ENCODE measurements at places on chromosomes 3 and 15. TPM values are rescaled to one million over a fixed set of nuclear protein-coding genes. Genes with fewer than 3 reads are reported as not detected.

The VILL gene
- total RNA-seq = 11.4 TPM

DNA sequence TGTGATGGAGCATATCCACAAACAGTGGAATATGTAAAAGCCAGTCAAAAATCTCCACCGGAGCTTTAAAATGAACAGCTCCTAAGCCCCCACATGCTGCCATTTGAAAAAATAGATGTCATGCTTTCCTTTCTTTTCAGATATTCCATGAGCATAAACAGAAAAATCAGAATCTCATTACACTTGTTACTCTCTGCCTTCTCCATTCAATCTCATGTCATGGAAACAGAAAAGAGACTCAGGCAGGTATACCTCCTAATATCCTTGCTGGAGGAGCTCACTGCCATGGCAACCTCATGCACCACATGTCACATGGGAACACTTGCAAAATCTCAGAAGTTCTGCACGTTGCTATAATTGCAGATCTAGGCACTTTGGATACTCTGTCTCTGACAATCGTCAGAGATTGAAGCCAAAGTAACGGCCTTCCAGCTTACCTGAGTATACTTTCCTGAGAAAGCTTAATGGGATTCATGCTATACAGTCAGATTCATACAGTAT lies 317.0 kb upstream of the ADAMTS9 start:
- DNase-seq = no peak

The CXCR6 gene
- 15.2 TPM for total RNA-seq

The CADPS gene
- not detected for total RNA-seq

DNA sequence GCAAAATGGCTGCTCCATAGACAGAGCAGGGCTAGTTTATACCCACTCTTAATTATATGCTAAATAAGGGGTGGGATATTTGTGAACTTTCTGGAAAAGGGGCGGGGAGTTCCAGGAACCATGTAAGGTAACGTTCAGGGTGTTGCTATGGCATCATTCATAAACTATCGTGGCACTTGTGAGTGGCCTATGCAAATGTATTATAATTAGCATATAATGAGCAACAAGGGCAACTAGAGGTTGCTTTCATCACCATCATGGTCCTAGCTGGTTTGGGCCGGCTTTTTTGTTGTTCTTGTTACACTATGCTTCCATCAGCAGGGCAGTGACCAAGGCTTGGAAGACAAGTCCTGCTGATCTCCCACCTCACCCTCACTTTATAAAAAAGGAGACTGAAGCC lies 43.2 kb upstream of the FGD5 start:
- DNase-seq = no peak

Measured in activated CD4-positive, alpha-beta T cell treated with anti-CD3 and anti-CD28 coated beads, Interleukin-2, amount 10 ng/mL, durations not matched to agents 24 days and 14 days (primary cell).